Astrocyte (in vitro differentiated cells and primary cell): ENCODE measurements at places on chromosomes 3 and 15. TPM values are rescaled to one million over a fixed set of nuclear protein-coding genes. Genes with fewer than 3 reads are reported as not detected.

The TMEM212 gene
- not detected in 2 replicates for total RNA-seq

The IGSF11 gene
- total RNA-seq = 0.22 and 0.39 TPM in 2 replicates

The GOLGA6D gene
- total RNA-seq = not detected in 2 replicates

The LHFPL4 gene
- total RNA-seq = 0.11 TPM in 1 of 2 replicates, not detected in the other
